ENCODE measurements at places on chromosomes 1 and 21.
A peak's percentile ranks its signal among the peaks of the same experiment; 100 is the strongest.

GRCh38 chr1:79617777-79618176 is 611.2 kb upstream of the ADGRL4 start:
- no peak for DNase-seq

- DNase-seq: no peak
Observed at GRCh38 chr1:45327644-45328515, 1.2 kb downstream of the HPDL start.

DNA sequence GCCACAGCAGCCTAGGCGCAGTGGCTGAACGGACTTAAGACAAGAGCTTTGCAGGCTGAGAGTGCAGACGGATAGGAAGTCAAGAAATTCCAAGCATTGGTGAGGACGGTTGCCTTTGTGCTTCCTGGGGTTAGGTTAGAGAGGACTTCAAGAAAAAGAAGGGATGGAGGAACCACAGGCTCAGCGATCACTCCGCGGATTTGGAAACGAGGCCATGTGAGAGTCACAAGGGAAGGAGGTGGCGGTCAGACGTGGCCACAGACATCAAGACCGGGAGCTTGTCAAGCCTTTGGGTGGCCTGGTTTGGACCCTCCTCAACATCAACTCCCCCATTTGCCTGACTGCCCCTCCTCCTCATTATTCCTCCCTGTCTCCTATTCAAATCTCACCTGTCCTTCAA is 62.3 kb downstream of the NID1 start:
- DNase-seq: no peak

- no peak for DNase-seq
Observed at GRCh38 chr1:170156594-170156993, 10.8 kb downstream of the NTMT2 start.

DNA sequence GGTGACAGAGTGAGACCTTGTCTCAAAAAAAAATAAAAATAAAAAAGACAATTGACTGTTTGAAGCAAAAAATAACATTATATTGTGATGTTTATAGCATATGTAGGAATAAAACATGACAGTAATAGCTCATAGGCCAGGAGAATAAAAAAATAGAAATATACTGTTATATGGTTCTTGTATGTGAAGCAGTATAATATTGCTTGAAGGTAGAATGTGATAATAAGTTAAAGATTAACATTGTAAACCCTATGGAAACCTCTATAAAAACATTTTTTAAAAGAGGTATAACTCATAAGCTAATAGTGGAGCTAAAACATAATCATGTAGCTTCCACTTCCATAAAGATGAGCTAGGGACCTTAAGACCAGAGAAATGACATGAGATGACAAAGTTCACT is 23.5 kb downstream of the GJA4 start:
- DNase-seq: no peak

DNA sequence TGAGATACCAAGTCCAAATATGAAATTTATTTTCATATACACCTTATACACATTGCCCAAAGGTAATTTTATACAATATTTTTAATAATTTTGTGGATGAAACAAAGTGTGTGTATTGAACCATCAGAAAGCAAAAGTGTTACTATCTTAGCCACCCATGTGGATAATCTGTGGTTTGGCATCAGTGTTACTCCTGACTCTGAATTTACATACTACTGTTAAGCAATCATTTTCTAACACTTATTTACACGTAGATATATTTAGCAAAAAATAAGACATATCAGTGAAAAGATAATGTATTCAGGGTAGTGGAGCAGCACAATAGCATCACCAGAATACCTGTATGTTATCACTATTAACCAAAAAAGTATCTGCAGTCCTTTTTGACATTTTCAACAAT is 23.8 kb downstream of the DENND2D start:
- no peak for DNase-seq

- DNase-seq: no peak
Observed at GRCh38 chr1:220013497-220013896, 32.8 kb downstream of the EPRS1 start.

GRCh38 chr1:8560611-8561544 is 243.0 kb downstream of the SLC45A1 start:
- DNase-seq: peak; percentile 39

DNA sequence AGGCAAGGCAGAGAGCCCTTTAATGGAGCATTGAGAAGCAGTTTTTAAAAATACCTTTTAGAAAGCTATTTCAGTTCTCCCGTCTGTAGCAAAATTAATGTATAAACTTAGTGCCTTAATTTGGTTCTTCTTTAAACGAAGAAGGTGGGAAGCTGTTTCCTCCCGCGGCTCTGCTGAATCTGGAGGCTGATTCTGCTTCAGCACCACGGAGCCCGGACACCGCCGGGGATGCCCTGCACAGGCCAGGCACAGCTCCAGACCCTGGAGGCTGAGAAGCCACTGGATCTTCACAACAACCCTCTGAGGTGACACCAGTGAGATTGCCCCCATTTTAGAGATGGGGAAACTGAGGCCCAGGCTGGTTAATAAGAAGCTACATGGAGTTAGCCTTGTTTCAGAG is 175.8 kb upstream of the VAMP3 start:
- DNase-seq: no peak

DNA sequence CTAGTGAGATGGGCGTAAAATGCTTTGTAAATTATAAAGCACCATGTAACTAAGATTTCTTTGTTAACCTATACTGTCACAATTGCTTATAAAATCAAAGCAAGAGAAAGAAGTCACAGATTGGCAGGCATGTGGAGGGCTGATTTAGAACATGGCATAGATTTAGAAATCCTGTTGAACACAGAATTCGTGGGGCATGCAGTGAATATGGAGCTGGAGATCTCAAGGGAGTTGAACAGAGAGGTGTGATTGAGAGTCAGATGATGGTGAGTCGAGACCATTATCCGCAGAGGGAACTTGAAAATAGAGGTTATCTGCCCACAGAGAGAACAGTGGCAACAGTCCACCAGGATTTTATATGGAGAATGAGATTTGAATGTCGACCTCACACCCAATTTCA is 27.6 kb downstream of the PBX1 start:
- DNase-seq: no peak

DNA sequence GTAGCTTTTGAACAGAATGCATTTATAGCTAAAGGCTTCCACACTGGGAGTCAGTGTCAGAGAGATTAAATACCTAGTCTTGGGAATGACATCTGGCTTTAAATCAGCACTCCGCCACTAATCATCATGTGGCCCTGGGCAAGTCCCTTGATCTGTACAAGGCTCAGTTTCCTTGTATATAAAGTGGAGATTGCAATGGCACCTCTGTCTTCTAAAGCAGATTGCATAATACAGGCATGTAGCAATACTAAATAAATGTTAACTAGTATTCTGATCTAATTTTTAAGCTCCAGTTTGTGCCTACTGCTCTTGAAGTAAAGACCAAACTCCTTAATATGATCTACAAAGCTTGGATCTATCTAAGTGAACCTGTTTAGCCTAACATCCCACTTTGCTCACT is 249.4 kb downstream of the PLPP3 start:
- DNase-seq: no peak

- no peak for DNase-seq
Observed at GRCh38 chr1:216722821-216723220, 408 bp downstream of the ESRRG start.

DNA sequence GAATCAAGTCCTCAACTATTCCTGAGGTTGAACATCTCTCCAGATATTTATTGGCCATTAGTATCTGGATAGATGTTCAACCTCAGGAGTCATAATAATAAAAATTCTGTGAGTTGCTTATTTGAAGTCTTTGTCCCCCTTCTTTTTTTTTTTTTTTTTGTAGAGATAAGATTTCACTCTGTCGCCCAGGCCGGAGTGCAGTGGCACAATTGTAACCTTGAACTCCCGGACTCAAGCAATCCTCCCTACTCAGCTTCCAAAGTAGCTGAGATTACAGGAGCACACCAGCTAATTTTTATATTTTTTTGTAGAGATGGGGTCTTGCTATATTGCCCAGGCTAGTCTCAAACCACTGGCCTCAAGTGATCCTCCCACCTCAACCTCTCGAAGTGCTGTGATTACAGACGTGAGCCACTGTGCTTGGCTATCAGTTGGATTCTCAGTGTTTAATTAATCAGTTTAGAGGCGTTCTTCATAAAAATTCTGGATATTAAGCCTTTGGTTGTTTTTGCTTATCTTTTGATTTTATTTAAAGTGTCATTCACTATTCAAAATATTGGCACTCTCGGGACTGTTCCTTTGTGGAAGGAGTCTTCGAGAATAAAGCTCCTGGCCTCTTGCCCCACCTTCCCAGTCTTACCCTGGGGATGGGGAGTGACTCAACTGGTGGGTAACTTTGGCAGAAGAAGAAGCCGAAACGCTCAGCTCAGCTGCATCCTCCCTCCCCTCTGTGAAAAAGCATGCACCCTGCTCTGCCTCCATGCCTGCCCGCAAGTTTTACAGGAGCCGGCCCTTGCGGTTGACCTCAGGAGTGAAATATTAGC is 11.2 kb upstream of the HYI start:
- DNase-seq: no peak

DNA sequence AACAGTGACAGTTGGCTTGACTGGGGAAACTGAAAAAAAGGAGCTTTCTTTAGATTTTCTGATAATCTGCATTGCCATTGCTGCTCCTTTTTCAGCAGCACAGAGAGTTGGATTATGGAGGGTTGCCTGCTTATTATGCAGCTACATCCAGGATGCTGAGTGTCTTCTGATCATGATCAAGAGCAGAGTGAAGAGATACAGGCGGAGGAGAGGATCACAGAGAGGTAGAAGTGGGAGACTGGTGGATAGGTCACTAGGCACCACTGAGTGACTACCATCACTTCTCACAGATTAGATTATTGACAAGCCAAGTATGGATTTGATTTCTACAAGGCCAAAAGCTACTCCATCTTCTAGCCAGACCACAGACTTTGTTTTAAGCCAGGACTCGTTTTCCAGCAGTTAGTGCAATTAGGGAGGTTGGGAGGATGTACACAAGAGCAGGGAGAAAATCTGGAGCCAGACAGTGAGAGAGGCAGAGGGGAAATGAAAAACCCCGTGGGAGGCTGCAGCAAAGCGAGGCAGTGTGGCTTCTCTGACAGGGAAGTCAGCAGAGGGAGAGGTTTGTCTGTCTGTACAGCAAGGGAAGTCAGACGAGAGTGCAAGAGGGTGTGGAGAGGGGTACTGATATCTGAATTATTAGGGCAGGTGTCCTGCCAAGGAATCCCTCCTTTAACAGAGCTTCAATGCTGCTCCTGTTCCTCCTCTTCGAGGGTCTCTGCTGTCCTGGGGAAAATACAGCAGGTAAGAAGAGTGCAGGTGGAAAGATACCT is at the start of gene CD1E:
CD1E (plus strand) TSS at position 592 of the 773 bp plus-strand sequence; CDS start at position 687, 95 bp downstream.
- no peak for DNase-seq

- DNase-seq: no peak
Observed at GRCh38 chr21:34878940-34879339, 170.2 kb downstream of the RUNX1 start.

DNA sequence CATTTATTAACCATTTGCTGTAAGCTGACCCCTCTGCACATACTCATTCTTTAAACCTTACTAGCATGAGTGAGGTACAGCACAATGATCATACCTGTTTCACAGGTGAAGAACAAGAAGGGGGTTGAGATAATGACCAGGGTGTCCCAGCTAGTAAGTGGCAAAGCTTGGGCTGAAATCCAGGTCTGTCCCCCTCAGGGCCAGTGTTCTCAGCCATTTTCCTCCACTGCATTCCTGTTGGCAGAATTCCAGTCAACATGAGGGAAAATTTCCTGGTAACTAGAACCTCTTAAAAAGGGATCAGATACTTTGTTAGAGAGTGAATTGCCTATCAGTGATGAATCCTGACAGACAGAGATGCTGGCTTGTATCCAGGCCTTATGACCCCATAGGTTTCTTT is 48.1 kb downstream of the SPATA46 start:
- peak; percentile 14 for DNase-seq

DNA sequence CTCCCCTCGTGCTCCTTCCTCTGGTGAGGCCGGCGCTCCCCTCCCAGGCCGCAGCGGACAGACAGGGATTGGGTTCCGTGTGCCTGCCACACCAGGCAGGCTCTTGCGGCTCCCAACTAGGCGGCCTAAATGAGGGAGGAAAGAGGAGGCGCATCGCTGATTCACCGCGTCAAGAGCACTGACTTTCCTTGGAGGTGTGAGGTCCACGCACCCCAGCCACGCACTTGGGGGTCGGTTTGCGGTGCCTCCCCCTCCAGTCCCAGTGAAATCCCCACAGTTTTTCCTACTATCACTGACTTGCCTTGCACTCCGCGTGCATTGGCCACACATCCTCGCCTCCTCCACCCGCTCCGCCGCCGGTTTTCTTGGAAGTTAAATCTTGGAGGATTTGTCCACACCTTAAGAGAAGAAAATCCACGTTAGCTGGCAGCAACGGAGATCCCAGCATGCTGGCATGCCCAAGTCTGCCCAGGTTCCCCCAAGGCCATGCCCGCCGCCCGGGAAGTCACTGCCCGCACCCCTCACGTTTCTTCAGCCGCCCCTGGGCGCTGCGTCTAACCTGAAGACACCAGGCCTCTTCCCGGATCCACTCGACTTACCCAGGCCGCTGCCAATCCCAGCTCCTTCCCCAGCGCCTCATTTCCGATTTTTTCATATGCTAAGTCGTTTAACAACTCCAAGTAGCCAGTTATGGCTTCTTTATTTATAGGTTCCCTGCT is 1.1 kb upstream of the FOXD3 start:
- DNase-seq: no peak

GRCh38 chr1:176919386-176920378 is 244.8 kb downstream of the ASTN1 start:
- no peak for DNase-seq

DNA sequence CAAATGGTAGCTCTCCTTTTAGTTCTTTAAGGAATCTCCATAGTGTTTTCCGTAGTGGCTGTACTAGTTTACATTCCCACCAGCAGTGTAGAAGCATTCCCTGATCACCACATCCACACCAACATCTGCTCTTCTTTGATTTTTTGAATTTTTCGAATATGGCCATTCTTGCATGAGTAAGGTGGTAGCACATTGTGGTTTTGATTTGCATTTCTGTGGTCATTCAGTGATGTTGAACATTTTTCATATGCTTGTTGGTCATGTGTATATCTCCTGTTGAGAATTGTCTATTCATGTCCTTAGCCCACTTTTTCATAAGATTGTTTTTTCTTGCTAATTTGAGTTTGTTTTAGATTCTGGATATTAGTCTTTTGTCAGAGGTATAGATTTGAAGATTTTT is 84.6 kb upstream of the B3GALT2 start:
- no peak for DNase-seq

DNA sequence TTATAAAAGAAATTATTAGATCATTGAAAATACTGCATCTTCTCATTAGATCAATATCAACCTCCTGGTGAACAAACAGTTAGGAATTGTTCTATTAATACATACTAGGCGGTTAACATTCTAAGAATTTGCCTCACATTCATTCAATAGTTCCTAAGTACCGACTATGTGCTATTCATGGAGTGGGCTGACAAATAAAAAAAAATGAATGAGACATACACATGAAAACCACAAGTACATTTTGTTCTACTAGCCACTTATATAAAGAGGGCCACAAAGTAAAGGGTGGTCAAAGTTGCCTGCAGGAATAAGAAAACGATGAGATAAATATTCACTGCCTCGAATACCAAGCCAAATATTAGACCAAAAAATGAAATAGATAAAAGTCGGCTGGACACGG is 294.4 kb downstream of the SDCCAG8 start:
- no peak for DNase-seq

DNA sequence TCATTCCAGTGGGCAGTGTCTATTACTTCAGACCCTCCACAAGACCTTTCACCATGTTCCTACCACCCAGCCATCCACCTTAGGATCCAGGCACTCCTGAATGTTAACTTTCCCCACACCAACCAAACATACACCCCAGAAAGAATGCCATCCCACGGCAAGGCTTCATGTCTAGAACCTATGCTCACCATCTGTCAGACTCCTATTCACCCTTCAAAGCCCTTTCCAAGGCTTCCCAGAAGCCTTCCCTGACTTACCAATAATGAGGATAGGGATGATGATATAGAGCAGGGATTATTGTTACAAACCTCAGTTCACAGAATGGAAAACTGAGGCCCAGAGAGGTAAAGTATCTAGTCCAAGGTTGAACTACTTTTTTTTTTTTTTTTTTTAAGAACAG is 19.3 kb upstream of the RCC2 start:
- DNase-seq: no peak
